ENCODE measurements at places on chromosomes 7 and 10. TPM values are rescaled to one million over a fixed set of nuclear protein-coding genes. Genes with fewer than 3 reads are reported as not detected.

Gene PDK4
- 37.9 TPM for total RNA-seq

- H3K4me1 ChIP-seq, result no peaks in the 10 kb centered on the region
- H3K27ac ChIP-seq, result no peak overlapping the region
- no peaks in the 10 kb centered on the region for H3K36me3 ChIP-seq
- no peak overlapping the region for H3K4me3 ChIP-seq
Measured at GRCh38 chr7:134587750-134588149, 38.8 kb downstream of the AKR1B15 start.

DNA sequence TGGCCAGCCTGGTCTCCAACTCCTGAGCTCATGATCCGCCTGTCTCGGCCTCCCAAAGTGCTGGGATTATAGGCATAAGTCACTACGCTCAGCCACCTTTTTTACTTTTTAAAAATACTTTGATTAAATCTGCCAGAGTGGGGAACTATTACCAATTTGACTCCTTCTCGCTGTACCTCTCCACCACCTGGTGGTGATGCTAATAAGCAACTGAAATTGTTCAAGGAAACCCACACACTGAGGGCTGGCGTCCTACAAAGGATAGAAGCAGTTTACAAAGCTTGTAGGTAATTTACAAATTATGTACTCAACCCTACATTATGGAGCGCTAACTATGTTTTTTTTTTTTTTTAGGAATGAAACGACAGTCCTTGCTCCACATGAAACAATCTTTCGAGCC is 111.1 kb downstream of the CPED1 start:
- H3K27me3 ChIP-seq, result no peaks in the 10 kb centered on the region
- H3K36me3 ChIP-seq, result no peaks in the 10 kb centered on the region
- DNase-seq, result no peak
- no peaks in the 10 kb centered on the region for H3K4me1 ChIP-seq

DNA sequence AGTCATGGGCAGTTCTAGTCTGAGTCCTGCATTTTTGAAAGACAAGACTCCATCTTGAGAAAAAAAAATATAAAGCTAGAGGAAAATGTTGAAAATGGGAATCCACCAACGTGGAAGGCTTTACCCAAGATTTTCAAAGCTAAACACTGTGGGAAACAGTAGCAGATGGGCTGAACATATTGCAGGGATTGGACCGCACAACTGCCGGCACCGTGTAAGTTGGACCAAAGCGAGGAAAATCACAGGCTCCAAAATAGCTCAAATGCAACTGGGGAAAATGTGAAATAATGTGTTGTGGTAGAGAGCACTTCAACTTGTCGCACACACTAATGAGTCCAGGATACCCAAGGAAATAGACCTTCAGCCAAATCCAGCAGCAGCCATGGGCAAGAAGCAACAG is 26.4 kb upstream of the ADRB1 start:
- H3K27ac ChIP-seq, result no peak overlapping the region
- no peaks in the 10 kb centered on the region for H3K36me3 ChIP-seq
- no peaks in the 10 kb centered on the region for H3K27me3 ChIP-seq
- H3K4me1 ChIP-seq, result no peaks in the 10 kb centered on the region
- DNase-seq, result no peak

- no peak overlapping the region for H3K27ac ChIP-seq
- no peaks in the 10 kb centered on the region for H3K36me3 ChIP-seq
- DNase-seq, result no peak
- no peaks in the 10 kb centered on the region for H3K27me3 ChIP-seq
- no peaks in the 10 kb centered on the region for H3K4me1 ChIP-seq
Measured at GRCh38 chr7:106190589-106191330, 78.6 kb upstream of the SYPL1 start.

- no peak overlapping the region for H3K4me3 ChIP-seq
- DNase-seq, result no peak
- no peaks in the 10 kb centered on the region for H3K4me1 ChIP-seq
Measured at GRCh38 chr7:75591467-75592255, 99.5 kb downstream of the SPDYE5 start.

DNA sequence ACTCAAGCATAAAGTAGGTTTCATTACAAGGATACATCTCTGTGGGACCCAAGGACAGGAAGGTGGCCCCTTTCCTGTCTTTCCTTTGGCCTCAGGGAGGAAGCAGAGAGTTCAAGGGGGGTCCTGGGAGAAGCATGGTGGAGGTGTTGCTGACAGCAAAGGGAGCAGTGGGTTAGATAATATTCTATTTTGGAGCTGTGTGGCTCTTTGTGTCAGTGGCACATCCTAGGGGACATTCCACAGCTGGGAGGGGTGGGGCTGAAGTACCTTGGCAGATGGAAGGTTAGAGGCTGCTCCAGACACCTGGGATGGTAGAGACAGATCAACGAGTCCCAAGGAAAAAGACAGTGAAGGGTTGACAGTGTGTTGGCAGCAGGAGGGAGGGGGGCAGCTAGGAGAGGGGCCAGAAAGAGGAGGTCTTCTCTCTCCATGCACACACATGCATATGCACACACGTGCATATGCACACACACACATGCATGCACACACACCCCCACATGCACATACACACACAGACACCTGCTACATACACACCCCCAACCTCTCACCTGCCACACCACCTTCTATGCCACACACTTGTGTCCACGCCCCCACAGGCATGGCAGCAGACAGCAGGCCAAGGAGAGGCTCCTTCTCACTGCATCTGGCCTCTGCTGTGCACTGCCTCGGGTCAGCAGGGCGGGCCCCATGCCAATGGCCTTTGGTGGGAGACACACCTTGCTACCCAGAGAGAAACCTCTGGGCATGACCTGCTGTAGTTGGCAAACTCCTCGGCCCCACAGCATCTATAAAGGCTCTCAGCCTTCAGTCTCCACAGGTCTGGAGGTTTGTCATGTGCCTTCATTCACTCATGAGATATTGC is 5.6 kb upstream of the POLD2 start:
- H3K27me3 ChIP-seq, result no peaks in the 10 kb centered on the region
- H3K4me1 ChIP-seq, result no peaks in the 10 kb centered on the region
- H3K36me3 ChIP-seq, result no peaks in the 10 kb centered on the region
- no peak overlapping the region for H3K27ac ChIP-seq

GRCh38 chr7:150988230-150989226 is 2.3 kb upstream of the NOS3 start:
- H3K36me3 ChIP-seq, result no peaks in the 10 kb centered on the region
- H3K27me3 ChIP-seq, result no peaks in the 10 kb centered on the region
- H3K4me3 ChIP-seq, result no peak overlapping the region

DNA sequence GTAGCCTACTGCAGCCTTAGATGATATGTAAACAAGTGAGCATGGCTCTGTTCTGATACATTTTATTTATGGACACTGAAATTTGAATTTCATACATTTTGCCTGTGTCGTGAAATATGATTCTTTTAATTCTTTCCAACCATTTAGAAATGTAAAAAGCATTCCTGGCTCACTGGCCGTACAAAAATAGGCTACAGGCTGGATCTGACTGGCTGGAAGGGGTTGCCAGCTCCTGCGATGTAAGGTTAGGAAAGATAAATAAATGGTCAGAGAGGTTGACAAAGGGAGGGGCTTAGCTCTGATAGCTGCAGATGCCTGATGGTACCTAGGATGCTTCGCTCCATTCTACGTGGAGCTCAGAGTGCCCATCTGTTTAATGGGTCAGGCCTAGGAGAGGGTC is 3.4 kb downstream of the ADCYAP1R1 start:
- no peak for DNase-seq
- no peak overlapping the region for H3K27ac ChIP-seq
- peaks cover 6% of the 10 kb centered on the region for H3K4me1 ChIP-seq
- peaks cover 3% of the 10 kb centered on the region for H3K27me3 ChIP-seq
- no peak overlapping the region for H3K4me3 ChIP-seq

DNA sequence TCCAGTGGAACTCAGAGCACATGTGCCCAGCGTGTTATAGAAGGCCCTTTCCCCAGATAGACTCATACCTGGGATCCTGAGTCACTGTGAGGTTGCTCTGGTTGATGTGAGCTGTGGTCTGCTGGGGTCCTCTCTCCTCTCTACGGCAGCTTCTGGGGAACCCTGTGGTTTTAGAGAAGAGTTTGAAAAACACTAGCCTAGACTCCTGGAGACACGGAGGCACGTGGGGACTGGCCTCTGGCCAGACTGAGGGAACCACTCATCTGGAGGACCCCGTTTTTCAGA is 10.3 kb downstream of the ZNF775 start:
- no peaks in the 10 kb centered on the region for H3K27me3 ChIP-seq
- no peaks in the 10 kb centered on the region for H3K36me3 ChIP-seq
- no peak for DNase-seq

DNA sequence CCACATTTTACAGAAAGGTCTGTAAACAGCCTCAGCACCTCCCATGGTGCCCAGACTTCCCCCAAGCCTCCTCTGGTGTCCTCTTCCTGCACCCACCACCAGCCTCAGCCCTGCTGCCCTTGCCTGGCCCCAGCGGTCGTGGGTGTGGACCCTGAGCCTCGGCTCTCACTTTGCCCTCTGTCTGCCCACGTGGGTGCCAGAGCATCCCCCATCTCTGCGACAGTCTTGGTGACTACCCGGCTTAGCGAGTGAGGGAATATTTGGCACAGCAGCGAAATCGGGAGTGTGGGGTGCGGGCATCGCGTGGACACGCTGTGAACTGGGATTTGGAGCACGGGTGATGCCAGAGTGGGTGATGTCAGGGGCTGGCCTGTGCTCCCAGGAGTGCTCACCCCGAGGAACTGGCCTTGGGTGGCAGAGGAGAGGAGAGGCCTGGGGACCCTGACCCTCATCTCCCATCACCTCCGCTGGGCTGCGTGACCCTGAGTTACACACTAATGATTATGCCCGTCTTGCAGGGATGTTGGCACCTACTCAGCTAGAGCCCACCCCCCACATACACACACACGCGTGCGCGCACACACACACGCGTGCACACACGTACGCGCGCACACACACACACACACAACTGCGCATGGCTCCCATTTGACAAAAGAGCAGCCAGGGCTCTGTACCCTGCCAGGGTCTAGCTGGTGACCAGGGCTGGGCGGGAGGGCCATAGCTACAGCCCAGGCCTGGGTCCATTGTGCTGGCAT is 8.7 kb downstream of the ELFN1 start:
- H3K36me3 ChIP-seq, result no peaks in the 10 kb centered on the region
- no peaks in the 10 kb centered on the region for H3K4me1 ChIP-seq
- H3K4me3 ChIP-seq, result no peak overlapping the region
- DNase-seq, result no peak
- no peaks in the 10 kb centered on the region for H3K27me3 ChIP-seq

DNA sequence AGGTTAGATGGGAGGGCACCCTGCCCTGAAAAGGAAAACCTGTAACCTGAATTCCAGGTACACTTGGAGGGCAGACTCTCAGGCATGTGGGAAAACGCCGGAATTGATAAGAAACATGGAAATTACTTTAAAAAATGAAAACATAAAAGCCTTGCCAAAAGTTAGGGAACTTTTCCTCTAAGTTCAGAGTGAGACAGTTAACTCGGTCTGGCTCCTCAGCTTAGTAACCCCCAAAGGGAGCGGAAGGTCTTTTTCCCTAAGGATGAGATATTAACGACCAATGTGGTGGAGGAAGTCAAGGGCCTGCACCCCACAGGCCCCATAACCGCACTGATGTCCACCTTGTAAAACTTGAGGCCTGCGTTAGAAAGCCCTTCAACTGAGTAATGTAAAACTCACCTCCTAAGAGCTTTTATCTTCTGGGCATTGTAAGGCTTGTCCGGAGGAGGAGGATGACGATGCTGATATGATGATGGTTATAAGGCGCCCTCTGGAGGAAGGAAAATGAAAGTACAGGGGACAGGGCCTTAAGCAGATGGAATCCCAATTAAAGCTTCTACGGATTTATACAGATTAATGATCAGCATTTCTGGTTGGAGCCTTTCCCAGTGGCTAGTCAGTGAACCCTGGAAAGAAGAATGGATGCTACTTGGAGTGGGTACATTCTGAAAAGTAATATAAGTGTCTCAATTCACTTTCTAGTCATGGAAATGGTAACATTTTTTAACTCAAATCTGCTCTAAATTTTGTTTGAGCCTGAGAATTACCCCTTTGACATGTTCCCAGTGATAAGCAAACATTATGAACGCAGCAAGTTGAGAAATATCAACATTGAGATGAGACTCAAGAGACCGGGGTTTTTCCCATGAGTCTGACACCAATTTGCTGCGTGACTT is 694 bp downstream of the COL1A2 start:
- H3K4me1 ChIP-seq, result no peaks in the 10 kb centered on the region
- H3K36me3 ChIP-seq, result no peaks in the 10 kb centered on the region
- peak; percentile 47 for DNase-seq
- H3K4me3 ChIP-seq, result peak overlapping the region; percentile 43
- peak overlapping the region; percentile 76 for H3K27ac ChIP-seq

DNA sequence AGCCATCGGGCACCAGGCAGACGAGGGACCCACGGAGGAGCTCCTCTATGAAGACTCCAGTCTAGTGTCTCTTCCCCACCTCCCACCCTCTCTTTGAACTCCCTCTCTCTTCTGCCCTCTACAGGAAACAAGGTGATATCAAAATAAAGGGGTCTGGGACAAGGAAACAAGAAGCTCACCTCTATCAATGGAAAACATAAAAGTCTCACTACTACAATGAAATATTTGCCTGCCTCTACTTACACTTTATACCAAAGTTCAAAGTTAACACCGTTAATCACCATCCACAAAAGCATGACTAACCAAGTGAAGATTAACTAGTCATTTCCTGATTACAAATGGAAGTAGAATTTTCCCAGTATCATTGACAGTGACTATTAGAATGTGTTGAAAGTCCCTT is 82.2 kb downstream of the PARD3 start:
- no peak overlapping the region for H3K4me3 ChIP-seq
- no peak overlapping the region for H3K27ac ChIP-seq
- H3K27me3 ChIP-seq, result no peaks in the 10 kb centered on the region
- peaks cover 15% of the 10 kb centered on the region for H3K4me1 ChIP-seq
- no peak for DNase-seq
- H3K36me3 ChIP-seq, result no peaks in the 10 kb centered on the region

GRCh38 chr7:38368191-38368605 is 94.8 kb upstream of the TARP start:
- DNase-seq, result peak; percentile 43
- H3K27me3 ChIP-seq, result no peaks in the 10 kb centered on the region
- no peaks in the 10 kb centered on the region for H3K4me1 ChIP-seq

DNA sequence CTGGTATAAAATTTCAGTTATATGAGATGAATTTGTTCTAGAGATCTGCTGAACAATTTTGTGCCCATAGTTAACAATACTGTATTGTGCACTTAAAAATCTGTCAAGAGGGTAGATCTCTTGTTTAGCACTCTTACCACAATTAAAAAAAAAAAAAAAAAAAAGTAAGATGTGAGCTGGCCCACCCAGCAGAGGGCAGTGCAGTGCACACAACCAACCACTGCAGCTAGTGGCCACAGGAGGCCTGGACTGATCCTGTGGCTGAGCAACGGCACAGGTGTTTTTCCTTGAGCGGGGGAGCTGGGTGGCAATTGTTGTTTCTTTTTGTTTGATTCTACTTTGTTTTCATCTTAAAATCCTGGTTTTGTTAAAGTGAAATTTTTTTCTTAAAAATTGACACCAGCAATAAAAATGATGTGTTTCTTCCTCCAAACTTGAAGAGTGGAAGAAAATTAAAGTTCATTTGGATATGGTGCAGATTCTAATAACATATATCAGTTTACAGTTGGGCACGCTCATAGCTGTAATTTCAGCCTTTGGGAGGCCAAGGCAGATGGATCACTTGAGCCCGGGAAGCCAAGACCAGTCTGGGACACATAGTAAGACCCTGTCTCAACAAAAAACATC is 171.1 kb upstream of the TBX20 start:
- no peaks in the 10 kb centered on the region for H3K36me3 ChIP-seq
- H3K4me3 ChIP-seq, result no peak overlapping the region
- no peaks in the 10 kb centered on the region for H3K4me1 ChIP-seq
- no peak overlapping the region for H3K27ac ChIP-seq
- DNase-seq, result peak; percentile 48
- H3K27me3 ChIP-seq, result no peaks in the 10 kb centered on the region

Measured in thyroid gland (tissue), 4 donors.